Right kidney (tissue), 9 donors: ENCODE measurements at places on chromosomes 11 and 22.

DNA sequence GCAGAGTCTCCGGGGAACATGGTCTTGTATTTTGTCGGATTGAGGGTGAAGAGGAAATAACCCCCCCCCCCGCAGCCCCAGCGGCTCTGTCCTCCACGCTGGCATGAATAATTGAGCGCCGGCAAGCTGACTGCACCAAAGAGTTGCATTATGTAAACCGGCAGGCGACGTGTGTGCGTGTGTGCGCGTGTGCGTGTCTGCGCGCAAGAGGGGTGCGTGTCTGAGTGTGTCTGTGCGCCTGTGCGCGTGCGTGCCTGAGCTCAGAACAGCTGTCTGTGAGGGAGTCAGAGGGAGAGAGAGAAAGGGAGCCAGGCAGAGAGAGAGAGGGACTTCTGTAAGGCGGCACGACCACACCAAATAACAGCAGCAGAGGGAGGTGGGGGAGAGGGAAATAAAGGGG, 94.4 kb downstream of the SCN3B start:
- DNase-seq, result peak; percentile 78

- DNase-seq, result no peak
Measured at GRCh38 chr11:116278076-116278475, 494.7 kb downstream of the BUD13 start.

- no peak for DNase-seq
Measured at GRCh38 chr22:37920126-37920525, 14.0 kb downstream of the MICALL1 start.

DNA sequence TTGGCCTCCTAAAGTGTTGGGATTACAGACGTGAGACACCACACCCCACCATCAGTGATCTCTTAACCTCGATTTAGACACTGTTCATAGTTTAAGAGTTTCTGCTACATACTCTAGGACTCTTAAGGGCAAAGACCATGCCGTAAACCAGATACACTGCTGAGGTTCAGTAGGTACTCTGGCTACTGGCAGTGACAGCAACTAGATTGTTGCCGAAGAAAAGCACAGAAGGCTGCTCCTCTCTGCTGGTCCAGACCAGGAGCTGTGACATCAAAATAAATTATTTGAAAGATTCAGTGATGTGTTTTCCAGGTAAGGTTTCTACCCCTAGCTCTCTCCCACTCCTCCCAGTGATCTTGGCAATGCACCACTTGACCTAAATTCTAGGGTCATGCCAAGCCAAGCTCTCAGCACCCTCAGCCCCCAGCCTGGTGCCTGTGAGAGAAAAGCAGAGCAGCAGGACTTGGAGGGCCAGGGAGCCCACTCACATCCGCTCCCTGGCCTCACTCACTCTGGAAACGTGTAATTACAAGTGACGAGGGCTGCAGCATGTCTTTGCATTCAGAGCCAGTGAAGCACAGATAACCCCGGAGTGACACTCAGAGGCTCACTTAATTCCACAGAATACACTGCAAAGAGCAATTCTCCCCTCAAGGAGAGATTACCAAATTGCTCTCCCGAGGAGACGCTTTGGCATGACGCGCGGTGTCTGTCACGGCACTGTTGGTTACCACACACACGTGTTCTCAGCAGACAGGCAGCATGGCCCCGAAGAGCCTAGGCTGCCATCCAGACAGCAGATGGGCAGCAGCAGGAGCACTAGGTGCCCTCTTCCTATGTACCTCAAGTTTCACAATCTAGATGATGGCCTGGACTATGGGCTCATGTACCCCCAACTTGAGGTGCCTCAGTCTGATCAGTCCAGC, 96.9 kb upstream of the PITPNB start:
- DNase-seq, result no peak

DNA sequence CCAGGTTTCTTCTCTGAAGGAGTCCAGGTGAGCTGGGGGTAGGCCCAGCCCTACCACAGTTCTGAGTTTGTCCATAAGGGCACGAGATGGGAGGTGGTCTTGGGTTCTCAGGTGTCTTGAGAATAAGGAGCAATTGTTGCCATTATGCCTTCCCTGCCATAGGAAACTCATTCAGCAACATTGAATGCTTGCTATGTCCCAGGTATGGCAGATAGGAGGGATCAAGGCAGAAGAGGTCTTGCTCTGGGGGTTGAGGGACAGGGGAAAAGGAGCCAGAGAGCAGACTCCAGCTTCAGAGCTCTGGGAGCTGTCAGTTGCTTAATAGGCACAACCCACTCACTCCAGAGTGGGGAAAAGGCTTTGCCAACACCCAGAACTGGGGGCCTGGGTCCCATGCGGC, 4.3 kb downstream of the SELENOM start:
- DNase-seq, result no peak

DNA sequence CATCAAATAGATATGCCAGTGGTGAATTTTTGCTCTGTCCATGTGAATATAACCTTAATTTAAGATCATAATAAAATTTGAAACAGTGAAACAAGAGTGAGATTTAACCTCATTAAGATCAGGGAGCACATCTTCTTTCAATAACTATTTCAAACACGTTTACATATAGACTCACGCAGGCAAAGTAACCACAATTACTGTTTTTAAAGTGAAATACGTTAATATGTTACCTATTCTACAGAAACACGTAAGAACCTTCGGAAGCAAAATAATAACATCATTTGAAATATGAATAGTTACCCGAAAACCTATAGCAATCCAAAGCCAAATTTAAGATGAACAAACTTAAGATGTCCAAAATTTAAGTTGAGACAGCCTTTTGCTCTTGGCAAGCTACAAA, 136.2 kb upstream of the ZC3H12C start:
- no peak for DNase-seq

GRCh38 chr11:117145393-117145761, 1.3 kb downstream of the PAFAH1B2 start:
- DNase-seq, result no peak

DNA sequence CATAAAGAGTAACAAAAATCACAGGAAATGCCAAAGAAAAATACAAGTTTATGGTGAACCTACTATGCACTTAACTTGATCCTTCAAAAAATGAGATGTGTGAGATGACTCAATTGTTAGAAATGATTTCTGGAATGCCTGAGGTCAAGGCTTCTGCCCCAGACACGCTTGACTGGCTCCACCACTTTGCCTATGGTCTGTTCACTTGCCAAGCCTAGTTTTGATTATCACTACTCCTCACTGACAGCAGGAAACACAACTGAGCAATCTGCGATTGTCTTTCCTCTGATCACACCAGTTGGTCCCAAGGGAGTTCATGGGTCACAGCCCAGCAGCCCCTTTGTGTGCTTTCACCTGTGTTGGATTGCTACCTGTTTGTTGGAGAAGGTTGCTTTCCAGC, 20.6 kb upstream of the PRDM10 start:
- no peak for DNase-seq

DNA sequence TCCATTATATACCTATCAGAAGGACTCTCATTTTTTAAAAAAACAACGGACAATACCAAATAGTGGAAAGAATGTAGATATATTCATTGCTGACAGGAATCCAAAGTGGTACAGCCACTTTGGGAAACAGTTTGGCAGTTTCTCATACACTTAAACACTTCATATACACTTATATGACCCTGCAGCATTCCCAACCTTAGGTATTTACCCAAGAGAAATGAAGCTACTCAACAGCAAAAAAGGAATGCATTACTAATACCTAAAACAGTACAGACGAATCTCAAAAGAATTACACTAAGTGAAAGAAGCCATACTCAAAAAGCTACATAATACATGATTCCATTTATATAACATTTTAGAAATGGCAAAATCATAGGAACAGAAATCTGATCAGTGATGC, 51.5 kb downstream of the RBFOX2 start:
- no peak for DNase-seq

GRCh38 chr11:73856031-73856567, 20.5 kb downstream of the COA4 start:
- no peak for DNase-seq

- DNase-seq, result peak; percentile 79
Measured at GRCh38 chr11:94400839-94401772, at the start of gene GPR83. GPR83 (minus strand) TSS chr11:94401419; CDS start chr11:94401247, 172 bp downstream.

DNA sequence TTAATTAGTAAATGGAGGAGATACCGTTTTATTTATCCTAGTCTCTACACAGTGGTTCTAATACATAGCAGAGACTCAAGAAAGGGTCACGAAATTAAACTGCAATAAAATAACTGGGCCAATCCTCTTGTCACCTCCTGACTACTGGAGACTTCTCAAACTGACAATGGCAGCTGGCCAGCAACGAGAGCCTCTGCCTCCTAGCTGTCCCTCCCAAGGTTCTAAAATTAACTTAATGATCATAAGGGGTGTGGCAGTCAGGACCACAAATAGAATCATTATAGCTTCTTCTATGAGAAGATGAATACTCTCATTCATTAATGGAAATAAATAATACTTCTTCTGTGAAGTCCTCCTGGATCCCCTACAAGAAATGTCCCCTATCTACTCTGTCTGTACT, 63.8 kb upstream of the APOA1 start:
- no peak for DNase-seq

DNA sequence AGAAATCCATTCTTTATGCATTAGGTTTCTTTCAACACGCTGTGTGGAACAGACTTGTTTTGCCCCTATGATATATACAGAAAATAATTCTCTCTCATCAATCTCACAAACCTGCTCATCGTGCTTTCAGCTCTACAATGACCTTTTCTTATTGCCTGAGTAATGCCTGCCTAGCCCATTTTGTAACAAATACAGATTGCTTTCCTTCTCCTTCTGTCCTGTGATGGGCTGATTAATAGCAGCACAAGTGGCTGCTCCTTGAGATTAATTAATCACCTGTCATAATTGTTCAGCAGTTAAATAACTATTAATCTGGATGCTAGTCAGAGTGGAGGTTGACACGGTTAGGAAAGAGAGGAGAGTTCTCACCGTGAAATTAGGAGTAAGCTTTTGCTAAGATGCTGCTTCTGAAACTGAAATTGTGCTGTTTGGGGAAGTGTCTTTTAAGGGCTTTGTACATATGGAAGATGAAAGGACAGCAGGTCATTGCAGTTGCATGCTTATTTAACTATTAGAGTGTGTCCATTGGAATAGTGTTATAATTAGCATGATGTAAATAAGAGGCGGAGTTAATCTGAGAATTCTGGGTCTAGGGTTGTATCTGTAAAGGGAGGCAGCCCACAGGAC, 1430.5 kb downstream of the FAM181B start:
- DNase-seq, result no peak

DNA sequence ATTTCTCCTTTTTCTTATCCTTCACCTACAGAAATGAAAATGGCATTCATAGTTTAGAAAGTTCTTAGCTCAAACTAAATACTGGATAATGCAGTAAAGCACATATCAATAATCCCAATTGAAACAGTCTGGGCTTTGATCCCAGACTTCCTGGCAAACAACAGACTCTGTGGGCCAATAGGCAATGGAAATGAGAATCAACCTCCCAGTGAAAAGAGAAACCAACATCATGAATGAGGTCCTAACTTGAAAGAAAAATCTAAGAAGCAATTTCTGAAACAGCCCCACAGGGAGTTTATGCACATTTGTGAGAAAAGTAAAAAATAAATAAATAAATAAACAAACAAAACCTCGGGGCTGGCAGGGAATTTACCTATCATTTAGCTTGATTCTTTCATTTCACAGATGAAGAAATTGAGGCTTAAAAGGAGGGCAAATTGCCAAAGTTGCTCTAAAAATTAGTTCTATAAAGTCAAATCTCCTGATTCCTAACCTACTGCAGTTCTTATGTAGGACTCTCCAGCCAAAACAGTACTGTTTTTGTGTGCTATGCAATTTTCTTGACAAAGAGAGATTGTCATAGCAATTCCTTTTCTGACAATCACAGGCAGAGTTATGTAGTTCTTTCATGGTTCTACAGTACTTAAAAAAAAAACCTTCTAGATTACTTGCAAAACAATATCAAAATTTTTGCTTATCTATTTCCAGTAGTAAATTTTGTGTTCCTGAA, 265.8 kb downstream of the GRM5 start:
- DNase-seq, result no peak

DNA sequence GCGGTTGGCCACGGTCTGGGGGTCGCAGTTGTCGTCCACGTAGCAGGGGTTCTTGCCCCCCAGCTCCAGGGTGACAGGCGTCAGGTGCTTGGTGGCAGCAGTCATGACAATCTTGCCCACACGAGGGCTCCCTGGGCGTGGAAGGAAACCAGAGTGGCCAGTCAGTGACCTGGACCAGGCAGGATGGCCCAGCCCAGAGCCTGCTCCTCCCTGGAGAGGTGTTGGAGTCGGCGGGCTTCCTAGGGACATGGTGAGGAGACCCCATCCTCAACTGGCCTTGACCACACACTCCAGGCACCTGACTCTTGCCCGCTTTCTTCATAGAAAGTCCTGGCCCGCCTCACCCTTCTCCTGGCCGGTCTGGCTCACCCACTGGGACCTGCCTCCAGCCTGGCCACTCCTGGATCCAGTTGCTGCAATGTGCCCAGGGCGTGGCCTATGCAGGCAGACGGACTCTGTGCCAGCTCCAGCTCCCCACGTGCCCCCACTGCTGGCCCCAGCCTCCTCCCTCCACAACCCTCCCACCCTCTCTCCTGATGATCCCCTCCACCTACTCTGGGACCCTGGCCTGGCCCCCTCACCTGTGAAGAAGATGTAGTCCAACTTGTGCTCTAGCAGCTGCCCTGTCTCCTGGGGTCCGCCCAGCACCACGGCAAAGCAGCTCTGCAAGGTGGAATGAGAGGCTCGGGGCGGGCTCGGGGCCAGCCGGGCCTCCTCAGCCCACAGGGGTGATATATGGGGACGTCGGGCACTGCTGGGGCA, 8.7 kb downstream of the ALDH3B2 start:
- no peak for DNase-seq

GRCh38 chr11:27330633-27331270, 32.3 kb downstream of the CCDC34 start:
- DNase-seq, result no peak

DNA sequence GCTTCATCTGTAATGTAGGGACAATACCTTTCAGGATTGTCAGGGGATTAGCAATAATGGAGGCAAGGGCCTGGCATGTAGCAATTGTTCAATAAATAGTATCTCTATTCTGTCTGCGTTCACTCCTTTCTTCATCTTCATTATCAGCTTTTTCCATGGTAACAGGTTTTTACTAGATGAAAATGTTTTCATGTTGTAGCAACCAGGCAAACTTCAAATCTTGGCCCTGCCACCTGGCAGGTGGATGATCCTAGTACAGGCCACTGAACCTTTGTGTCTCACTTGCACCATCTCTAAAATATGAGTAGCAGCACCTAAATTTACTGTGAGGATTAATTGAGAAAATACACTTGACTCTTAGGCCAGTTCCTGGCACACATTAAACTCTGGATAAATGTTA, 83.4 kb downstream of the SWAP70 start:
- no peak for DNase-seq

DNA sequence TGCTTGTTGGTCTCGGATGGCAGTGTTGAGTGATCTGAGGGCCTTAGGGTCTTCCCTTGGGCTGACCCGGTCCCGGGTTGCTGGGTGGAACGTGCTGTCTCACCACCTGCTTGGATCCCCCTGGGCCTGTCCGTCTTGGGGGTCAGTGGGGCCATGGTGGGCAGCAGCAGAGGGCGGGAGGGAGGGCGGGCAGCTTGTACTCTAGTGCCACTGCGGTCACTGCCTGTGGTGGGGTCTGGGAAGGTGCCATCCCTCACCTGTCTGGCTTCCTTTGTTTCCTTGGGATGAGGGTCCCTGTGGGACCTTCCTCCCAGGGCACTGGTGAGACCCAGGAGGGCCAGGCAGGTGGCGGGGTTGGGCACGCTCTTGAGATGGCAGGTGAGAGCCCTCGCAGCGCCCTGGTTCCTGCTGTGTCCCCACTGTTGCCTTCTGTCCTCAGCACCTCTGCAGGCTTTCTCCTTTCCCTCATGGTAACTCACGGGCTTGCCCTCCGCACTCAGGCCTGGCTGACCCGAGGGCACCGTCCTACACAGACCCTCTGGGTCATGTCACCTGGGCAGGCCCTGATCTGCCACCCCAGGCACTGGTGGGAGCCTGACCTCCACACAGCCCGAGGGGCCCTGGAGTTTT, 34.2 kb downstream of the TBC1D22A start:
- no peak for DNase-seq

- no peak for DNase-seq
Measured at GRCh38 chr11:7246179-7246578, 5.5 kb upstream of the SYT9 start.
